ENCODE measurements at places on chromosomes 13 and 19.

- no peak for DNase-seq
Observed at GRCh38 chr19:45311621-45312020, 11.1 kb downstream of the CKM start.

- DNase-seq: no peak
Observed at GRCh38 chr19:38381138-38381537, 6.7 kb downstream of the GGN start.

DNA sequence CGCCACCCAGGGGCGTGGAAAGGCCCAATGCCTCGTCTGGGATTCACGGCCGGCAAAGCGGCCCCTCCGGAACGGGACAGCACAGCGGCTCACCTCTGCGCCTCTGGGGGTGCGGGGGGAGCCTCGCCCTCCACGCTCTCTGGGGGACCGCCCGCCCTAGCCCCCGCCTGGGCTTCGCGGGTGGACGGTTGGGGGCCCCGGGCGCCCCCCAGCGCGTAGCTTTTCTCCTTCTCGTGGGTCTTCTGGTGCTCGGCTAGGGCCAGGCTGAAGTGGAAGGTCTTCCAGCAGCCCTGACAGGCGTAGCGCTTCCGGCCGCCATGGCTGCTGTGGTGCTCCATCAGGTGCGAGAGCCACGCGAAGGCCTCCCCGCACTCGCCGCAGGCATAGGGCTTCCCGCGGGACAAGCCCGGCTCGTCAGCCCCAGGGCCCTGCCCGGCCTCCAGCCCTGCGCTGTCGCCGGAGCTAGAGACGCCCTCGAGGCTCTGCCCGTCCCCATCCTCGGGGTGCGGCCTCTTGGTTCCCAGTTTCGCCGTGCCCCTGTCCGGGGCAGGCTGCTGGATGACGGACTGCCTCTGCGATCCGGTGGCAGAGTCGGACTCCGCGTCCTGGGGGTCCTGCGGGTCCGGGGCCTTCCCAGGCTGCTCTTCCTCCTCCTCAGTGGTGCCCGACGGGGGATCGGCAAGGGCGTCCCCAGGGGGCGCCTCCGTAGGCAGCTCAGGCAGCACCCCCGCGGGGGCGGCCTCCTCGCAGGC is 13.3 kb downstream of the ZSCAN18 start:
- no peak for DNase-seq

DNA sequence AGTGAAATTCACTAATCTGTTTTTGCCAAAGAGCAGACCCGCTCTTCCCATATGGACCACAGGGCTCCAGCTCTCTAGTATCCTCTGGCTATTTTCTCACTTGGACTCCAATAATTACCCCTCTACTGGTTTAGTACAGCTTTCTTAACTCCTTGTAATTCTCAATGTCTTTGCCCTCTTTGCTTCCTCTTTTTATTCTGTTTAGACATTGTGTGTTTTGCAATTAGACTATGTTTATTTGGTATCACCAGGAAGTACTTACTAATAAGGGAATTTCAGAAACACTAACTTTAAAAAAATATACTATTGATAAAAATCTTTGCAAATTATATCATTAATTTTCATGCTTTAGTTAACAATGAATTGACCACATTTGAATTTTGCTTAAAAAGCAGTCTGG is 111.6 kb upstream of the OBI1 start:
- DNase-seq: no peak

DNA sequence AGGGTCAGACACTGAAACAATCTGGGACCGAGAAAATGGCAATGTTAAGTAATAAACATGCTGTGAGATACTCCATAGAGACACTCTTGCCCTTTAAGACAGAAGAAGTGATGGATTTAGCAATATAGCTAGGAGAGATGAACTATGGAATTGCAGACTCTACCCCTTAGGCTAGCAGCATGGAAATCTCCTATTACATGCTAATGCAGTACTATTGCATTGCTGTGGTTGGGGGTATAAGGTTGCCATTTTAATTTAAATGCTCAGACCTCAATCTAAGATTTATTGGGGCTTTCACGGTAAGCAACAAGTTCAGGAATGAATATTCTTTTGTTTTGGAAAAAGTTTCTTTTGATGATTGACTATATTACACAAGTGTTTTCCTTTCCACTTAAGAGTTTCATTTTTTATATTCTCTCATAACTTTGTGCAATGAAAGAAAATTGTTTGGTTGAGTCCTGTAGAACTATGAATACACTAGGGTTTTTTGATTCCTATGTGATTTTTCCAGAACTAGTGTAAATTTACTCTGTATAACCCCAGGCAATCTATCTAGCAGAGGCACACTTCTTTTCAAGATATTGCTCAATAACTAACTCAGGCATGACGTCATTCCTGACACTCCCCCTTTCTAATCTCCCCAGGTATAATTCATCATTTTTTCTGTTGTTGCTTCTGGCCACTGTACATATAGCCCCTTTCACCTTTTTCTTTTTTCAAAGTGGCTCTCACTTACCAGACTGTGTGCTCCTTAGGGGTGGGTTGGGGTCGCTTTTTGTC is 394.7 kb upstream of the KLF12 start:
- no peak for DNase-seq

DNA sequence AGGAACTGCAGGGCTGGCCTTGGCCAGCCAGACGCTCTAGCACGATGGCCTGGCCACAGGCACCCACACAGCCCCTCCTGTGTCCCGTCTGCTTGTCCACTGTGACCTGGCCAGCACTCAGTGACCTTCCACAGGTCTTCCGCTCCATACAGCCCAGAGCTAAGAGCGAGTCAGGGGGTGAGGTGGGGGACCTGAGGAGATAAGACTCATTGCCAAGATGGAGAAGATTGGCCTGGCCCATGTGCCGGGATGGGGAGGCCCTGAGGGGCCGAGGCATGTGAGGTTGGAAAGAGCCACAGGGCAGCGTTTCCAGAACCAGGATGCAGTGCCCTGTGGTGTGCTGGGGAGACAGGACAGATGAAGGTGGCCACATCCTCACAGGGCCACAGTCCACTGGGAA is 10.2 kb upstream of the SLC7A9 start:
- DNase-seq: no peak

- no peak for DNase-seq
Observed at GRCh38 chr13:47687577-47687976, 313.5 kb downstream of the SUCLA2 start.

DNA sequence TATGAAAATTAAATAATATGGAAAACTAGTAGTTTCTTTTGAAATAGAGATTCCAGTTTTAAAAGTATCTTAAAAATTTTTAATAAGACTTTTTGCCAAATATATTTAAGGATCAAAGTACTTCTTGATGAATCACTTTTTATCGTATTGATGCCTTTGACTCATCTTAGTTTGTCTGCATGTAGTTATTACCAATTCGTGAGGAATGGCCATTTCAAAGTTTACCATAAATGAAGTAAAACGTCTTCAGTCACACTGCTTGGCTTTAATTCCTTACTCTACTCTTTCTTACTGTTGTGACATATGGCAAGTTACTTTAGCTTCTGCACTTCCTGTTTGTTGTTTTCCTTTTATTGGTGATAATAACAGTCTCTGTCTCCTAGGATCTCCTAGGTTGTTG is 38.3 kb downstream of the NDFIP2 start:
- DNase-seq: peak; percentile 68

- no peak for DNase-seq
Observed at GRCh38 chr13:32851083-32852069, 164.8 kb upstream of the KL start.

DNA sequence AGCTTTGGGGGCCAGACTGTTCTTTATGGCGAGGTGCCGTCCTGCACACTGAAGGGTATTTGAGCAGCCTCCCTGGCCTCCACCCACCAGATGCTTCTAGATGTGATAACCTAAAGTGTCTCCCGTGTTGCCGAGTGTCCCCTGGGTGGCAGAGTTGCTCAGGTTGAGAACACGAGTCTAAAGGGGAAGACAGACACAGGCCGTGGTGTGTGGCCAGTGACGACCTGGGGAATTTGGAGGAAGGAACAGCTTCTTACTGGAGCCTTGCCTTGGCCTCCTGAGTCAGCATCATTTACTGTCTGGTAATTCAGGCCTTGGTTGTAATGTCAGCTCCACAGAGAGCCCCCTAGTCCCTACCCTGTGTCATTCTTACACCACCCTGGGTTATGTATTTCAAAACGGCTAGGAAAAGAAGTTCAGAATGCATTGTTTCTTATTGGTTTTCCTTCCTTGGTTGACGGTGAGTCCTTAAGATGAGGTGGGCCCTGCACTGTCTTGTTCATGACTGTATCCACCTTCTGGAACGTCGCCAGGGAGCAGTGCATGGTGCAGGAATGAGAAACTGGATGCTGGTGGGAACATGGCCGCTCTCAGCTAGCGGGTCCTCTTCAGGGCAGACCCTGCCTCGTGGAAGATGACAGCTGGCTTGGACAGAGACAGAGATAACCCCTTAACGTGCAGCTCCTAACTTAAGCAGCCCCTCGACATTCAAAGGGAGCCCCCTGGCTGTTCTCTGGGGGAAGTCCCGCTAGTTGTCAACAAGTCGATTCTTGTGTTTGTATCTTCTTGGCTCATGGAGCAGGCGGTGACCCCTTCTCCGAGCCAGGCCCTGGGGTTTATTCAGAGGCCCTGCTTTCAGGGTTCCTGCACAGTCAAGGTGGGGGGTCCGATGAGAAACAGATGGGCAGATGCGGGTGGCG is 7.2 kb downstream of the SIN3B start:
- no peak for DNase-seq

- peak; percentile 69 for DNase-seq
Observed at GRCh38 chr13:48400850-48401291, 12.0 kb downstream of the LPAR6 start.

GRCh38 chr19:51097166-51097738 is 11.0 kb downstream of the CTU1 start:
- DNase-seq: peak; percentile 38

- DNase-seq: no peak
Observed at GRCh38 chr13:49314344-49314882, 66.7 kb downstream of the CDADC1 start.

DNA sequence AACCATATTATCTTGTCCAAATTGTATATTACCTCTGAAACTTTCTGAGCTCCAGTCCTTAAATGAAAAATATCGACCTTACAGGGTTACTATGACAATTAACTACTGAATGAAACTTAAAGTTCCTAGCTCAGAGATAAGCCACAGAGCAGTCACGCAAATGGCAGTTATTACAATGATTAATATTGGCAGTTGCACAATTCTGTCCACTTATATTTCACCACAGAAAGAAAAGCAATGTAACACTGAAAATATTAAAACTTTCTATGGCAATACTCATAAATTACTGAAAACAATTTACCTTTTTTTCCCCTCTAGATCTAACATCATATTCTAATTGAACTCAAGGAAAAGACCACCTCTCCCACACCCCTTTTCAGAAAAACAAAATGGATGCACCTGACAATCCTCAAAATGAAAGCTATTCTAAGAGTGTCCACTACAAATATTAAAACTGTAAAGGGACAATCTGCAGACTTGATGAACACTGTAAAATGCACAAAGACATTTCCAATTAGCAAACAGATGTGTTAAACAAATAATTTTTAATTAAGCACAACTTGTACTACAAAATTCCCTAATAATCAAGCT is 14.6 kb downstream of the LNX2 start:
- peak; percentile 32 for DNase-seq

- DNase-seq: no peak
Observed at GRCh38 chr19:16142032-16142580, 1.4 kb upstream of the HSH2D start.
